ENCODE measurements at places on chromosomes 7 and 10.

DNA sequence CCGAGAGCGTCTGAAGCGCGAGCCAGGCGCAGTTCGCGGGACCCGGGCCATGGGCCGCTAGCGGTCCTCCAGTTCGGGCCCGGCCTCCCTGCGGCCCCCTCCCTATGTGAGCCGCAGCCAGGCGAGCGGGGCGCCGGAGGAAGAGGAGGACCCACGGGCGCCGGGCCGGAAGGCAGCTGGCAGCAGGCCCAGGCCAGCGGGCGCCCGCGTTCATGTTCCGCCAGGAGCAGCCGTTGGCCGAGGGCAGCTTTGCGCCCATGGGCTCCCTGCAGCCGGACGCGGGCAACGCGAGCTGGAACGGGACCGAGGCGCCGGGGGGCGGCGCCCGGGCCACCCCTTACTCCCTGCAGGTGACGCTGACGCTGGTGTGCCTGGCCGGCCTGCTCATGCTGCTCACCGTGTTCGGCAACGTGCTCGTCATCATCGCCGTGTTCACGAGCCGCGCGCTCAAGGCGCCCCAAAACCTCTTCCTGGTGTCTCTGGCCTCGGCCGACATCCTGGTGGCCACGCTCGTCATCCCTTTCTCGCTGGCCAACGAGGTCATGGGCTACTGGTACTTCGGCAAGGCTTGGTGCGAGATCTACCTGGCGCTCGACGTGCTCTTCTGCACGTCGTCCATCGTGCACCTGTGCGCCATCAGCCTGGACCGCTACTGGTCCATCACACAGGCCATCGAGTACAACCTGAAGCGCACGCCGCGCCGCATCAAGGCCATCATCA is 1.1 kb downstream of the ADRA2A start:
- DNase-seq, result no peak

DNA sequence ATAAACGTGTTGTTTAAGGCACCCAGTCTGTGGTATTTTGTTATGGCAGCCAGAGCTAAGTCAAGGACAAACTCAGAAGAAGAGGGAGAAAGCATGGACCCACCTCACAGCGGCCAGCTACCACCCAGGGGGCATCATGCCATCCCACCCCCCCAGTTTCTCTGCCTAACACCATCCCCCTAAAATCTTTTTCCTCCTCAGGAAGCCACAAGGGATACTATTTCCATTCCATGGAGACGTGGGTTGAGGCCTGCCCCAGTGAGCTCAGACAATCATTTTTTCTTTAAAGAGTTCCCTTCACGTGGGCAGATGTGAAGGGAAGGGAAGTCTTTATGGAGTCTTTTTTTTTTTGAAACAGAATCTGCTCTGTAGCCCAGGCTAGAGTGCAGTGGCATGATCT is 131.8 kb downstream of the FGFR2 start:
- DNase-seq, result no peak

DNA sequence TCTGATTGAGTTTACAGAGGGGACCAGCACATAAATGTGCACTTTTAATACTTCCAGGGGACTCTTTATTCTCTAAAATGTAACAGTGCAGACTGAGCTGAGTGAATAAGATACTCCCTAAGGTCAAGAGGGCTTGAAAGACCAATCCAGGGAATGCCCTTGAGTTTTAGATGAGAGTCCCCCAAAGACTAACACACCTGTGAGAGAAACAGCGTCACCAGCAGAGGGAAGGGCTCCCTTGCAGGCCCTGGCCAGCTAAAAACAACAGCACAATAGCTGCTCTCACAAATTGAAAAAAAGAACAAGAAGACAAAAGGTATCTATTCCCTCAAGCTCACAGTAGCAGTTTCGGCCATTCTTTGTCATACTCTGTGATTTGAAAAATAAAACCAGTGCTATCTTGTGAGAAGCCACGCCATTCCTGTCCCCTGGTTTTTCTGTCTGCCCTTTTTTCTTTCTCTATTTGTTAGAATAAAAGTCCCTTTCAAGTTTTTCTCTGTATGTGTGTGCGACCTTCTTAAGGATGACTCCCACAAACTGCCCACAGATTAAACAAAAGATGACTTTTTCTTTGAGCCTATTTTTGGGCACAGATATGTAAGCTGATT is 230.4 kb upstream of the BMPER start:
- no peak for DNase-seq

- no peak for DNase-seq
Measured at GRCh38 chr10:124229989-124230634, 136.7 kb upstream of the CHST15 start.

DNA sequence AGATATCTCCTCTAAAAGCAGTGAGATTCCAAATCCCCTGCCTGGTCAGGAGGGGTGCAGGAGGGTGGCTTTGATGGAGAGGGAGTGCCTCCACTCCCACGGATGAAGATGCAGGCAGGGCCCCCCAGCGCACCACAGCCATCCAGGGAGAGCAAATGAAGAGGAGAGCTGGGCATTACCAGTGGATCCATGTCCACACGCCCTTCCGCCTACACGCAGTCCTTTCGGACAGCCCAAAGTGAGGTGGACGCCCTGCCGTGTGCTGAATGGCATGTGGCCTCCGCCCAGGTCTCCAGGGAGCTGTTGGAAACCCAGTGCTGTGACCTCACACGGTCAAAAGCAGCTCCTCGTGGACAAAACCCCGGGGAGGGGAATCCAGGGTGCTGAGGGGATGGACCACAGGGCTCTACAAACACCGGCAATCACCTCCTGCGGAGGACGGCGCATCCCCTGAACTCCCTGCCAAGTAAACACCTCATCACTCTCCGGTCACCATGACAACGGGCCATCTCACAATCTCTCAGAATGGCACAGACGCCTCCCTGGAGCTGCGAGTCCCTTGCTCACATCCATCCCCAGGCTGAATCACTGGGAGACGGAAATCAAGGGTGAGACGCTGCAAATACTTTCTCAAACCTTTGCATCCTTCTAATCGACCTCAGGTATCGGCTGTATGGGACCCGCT is 35.0 kb upstream of the DNAAF5 start:
- DNase-seq, result no peak

GRCh38 chr10:110311357-110311949 is 6.7 kb upstream of the SMNDC1 start:
- DNase-seq, result peak; percentile 15

GRCh38 chr10:88892222-88892967 is 12.3 kb downstream of the STAMBPL1 start:
- DNase-seq, result no peak

- DNase-seq, result no peak
Measured at GRCh38 chr7:28470344-28470743, 58.0 kb downstream of the CREB5 start.

- no peak for DNase-seq
Measured at GRCh38 chr7:143013893-143014292, 13.0 kb downstream of the OR9A2 start.

DNA sequence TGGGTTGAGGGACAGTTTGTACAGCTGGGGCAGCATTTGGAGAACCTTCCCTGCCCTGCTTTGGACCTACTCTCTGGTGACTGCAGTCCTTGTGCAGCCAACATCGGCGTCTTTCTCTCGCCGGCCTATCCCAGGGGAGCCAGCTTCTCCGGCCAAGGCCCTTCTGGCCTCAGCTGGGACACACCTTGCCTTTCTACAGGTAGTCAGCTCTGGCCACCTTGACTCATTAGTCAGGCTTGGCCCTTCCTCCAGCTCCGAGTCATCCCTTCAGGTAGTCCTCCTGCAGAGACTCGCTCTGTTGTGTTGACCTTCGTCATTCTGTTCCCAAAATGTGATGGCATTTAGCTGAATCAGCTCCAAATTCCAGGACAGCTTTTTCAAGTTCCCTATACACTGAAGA is 145.0 kb upstream of the CHST15 start:
- no peak for DNase-seq

GRCh38 chr10:9166770-9167169 is 1112.3 kb downstream of the GATA3 start:
- DNase-seq, result no peak

- no peak for DNase-seq
Measured at GRCh38 chr10:114489521-114490310, 85.4 kb upstream of the AFAP1L2 start.

DNA sequence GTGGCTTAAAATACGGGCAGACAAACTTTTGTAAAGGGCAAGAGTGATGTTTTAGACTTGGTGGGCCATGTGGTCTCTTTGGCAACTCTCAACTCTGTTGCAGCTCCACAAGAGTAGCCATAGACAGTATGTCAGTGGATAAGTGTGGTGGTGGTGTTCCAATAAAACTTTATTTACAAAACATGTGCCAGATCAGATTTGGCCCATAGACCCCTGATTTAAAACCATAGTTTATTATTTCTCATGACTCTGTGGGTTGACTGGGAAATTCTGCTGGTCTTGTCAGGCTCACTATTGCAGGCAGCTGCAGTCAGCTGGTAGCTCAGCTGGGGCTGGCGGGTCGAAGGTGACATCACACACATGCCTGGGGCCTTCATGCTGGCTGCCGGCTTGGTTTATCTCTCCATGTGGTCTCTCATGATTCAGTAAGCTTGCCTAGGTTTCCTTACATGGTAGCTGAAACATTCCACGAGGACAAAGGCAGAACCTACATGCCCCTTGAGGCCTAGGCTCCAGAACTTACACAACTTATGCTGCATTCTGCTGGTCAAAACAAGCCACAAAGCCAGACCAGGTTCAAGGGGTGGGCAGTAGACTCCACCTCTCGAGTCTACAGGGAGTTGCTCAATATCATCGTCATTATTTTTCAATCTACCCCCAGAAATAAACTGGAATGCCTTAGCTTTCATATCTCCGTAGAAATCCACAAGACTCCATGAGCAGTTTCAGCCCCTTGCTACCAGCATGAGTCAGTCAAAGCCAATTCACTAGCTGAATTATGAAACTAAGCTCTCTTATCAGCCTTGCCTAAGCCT is 245.7 kb downstream of the WDR11 start:
- no peak for DNase-seq

DNA sequence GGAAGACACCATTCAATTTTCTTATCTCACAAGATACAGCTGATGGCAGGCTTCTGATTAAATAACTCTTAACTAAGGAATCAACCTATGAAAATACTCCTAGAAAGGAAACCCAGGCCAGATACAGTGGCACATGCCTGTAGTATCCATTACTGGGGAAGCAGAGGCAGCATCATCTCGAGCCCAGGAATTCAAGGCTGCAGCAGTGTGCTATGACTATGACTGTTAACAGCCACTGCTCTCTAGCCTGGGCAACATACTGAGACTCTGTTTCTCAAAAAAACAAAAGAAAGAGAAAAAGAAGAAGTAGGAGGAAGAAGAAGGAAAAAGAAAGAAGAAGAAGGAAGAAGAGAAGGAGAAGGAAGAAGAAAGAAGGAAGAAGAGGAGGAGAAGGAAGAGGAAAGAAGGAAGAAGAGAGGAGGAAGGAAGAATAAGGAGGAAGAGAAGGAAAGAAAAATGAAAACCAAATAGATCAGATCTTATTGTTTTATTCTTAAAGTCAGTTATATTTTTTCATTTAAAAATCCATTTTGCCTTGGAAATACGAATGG is 18.0 kb downstream of the DPY19L1 start:
- no peak for DNase-seq

GRCh38 chr10:44647877-44648542 is 263.1 kb upstream of the CXCL12 start:
- no peak for DNase-seq

- no peak for DNase-seq
Measured at GRCh38 chr7:116779216-116779615, 83.2 kb upstream of the CAPZA2 start.

Data from NCI-H2081 treated with DMSO at 0.1 percent for 48 hours (cell line).